ENCODE measurements at places on chromosomes 3 and 15. TPM values are rescaled to one million over a fixed set of nuclear protein-coding genes. Genes with fewer than 3 reads are reported as not detected.

Gene AP2M1
- 75.0 TPM for total RNA-seq

Gene QTRT2
- total RNA-seq = 11.9 TPM

Gene SQOR
- 22.8 TPM for total RNA-seq

Gene CLSTN2
- total RNA-seq = 9.3 TPM

Gene SNX22
- 0.51 TPM for total RNA-seq

Gene HYAL1
- 7.1 TPM for total RNA-seq

Gene GABRB3
- total RNA-seq = 5.0 TPM

Gene SCG3
- 2.4 TPM for total RNA-seq

Gene PARP14
- 12.1 TPM for total RNA-seq

Gene WDR72
- 5.0 TPM for total RNA-seq

Gene BFSP2
- total RNA-seq = not detected

Gene FRMD5
- total RNA-seq = 0.35 TPM

Gene ZBED2
- total RNA-seq = not detected

Gene TRA2B
- total RNA-seq = 47.9 TPM

Gene KLHL6
- 1.1 TPM for total RNA-seq

Gene GOLGA6B
- total RNA-seq = not detected

Gene CNTN3
- 1.6 TPM for total RNA-seq

Gene ADGRG7
- total RNA-seq = not detected

Gene C3orf20
- total RNA-seq = not detected

Gene MAN2C1
- total RNA-seq = 63.7 TPM

Gene OR5K2
- total RNA-seq = not detected

Gene TF
- total RNA-seq = 9.1 TPM

Gene PSTPIP1
- total RNA-seq = 0.83 TPM

Gene ZNF619
- total RNA-seq = 4.1 TPM

Gene XCR1
- total RNA-seq = not detected

Gene LYZL4
- not detected for total RNA-seq

All from pancreas (tissue), 10 donors.